ENCODE measurements at places on chromosomes 4 and X.

GRCh38 chrX:17547658-17548057, 172.7 kb downstream of the NHS start:
- DNase-seq = no peak

GRCh38 chr4:151644622-151645021, 116.2 kb downstream of the GATB start:
- DNase-seq = no peak

DNA sequence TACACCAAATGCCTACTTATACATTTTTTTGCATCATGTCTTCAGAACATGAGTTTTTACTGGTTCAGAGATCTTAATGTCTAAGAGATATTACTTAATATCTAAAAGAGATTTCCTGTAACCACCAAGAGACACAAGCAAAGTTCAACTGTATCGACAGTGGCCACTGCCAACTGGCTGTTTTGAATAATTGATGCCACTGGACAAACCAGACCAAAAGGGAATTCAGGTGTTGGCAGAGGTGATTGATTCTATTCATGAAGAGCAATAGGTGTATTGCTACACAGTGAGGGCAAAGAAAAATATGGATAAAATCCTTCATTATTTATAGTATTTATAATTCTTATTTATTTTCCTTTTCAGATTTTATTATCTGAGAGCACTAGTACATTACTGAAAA, 58.5 kb upstream of the ANKRD17 start:
- no peak for DNase-seq

GRCh38 chr4:137359691-137360315, 172.5 kb downstream of the PCDH18 start:
- DNase-seq = no peak

DNA sequence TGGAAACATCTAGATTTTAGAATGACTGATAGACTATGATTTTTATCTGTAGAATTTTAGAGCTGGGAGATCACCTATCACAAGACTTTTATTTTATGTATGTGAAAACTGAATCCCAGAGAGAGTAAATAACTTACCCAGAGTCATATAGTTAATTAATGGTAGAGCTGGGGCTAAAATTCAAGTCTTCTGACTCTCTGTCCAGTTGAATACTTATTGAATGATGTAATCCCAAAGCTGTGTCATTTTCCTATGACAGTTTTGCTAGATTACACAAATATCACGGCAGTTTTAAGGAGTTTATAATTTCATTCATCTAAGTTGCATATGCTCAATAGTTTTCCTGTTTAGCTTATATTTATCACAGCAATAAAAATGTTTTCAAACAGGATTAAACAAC, 6.7 kb downstream of the NRK start:
- DNase-seq = no peak

GRCh38 chr4:187124331-187124730, 400.7 kb upstream of the FAT1 start:
- no peak for DNase-seq

- no peak for DNase-seq
Measured at GRCh38 chr4:140790765-140791164, 34.6 kb upstream of the TBC1D9 start.

DNA sequence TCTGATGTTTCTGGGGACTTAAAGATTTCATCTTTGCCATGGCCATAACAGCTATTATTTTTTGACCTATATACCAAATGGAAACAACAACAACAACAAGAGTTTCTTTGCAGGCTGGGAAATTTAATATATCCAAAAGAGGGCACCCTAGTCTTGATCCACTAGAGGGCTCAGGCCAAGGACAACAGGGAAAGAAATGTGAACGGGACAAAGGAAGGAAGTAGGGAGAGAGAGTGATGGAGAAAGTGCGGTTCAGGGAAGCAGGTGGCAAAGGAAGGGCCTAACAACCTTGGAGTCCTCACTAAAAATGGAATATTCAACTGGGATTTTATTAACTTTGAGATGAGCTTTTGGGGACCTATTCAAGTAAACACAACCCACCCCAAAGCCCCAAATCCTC, 67.8 kb upstream of the SCML1 start:
- no peak for DNase-seq

GRCh38 chr4:107380190-107380589, 339.8 kb downstream of the PAPSS1 start:
- no peak for DNase-seq

- DNase-seq = no peak
Measured at GRCh38 chr4:75555294-75556164, at the start of gene ODAPH. Gene ODAPH (plus strand): TSS chr4:75556066. CDS start chr4:75556083, 17 bp downstream.

DNA sequence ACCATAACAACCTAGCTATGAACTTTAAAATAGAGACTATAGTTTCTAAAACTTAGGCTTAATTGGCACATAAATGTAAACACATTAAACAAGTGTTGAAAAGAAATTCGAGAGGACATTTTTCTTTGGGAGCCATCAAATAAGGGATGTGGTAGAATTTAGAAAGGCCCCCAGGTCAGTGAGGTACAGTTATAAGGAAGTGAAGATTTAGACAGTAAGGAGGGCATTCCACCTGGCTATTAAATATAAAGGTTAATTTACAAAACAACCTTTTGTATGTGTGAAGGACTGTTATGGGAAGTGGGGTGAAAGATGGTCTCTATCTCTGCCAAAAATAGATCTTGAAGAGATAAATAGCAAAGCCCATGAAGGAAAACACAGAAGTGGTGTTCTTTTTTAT, 83.9 kb downstream of the AFF1 start:
- DNase-seq = no peak

DNA sequence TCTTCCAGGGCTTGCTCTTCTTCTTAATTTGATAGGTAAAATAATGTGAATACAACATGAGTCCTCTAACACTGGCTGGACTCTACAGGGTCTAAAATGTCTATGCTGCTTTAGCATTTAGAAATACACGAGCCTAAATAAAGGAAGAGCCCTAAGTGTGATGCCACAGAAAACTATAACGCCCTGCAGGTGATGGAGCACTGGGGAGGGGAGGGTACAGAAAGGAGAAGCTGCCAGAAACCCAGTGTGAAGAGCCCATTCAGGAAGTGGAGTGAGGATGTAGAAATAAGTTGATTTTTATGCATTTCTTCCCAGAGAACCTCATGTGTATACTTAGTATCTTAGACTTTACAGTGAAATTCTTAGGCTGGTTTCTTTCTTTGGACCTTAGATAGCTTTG, 83.4 kb downstream of the TNIP2 start:
- DNase-seq = no peak

- no peak for DNase-seq
Measured at GRCh38 chr4:107721436-107722100, 1.5 kb upstream of the PAPSS1 start.

DNA sequence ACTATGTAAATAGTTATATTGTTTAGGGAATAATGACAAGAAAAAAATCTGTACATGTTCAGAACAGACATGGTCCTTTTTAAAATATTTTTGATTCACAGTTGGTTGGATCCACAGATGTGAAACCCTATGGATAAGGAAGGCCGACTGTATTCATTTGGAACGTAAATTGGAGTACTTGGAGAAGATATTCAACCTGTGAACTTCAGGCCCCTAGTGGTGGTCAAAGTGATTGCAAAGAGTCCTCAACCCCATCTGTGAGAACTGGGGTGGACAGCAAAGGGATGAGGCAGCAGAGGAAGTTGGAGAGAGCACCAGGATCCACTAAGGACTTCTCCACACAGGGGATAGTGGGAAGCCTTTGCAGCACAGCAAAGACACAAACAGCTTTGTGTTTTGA, 6.2 kb upstream of the CXCL13 start:
- DNase-seq = no peak

DNA sequence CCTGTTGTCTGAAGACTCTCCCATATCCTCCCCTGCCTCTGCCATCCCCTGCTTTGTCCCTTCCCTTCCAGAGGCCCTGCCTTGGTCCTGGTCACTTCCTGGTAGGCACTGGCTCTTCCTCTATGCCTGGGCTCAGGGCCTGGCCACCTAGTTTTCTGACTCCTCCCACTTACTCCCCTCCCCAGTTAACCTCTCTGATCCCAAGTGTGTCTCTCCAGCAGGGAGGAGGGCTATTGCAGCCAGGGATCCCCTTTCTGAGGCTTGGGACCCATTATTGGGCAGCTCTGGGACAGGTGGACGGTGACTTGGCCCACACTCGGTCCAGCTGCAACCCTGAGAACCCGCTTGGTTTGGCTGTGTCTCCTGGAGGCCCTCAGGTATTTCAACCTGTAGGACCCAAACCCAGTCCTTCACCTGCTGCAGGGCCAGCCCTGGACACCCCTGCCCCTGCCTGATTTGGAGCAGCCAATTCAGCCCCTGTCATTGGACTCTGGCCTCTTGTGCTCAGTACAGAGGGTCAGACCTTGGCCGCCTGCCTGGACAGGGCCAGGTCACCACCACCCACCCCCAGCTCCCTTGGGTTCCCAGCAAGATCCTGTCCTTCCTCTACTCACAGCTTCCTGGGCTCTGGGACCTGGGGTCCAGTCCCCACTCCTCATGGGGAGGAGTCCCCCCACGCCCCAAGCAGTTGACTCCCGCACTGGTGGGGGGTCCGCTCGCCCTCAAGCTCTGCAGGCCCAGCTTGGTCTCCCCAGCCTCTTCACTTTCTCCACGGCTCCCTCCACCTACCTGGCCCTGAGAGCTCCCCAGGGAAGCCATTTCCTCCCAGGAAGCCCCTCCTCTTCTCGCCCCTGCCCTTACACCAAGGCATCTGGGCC, 1.1 kb upstream of the SH3BP2 start:
- DNase-seq = no peak

DNA sequence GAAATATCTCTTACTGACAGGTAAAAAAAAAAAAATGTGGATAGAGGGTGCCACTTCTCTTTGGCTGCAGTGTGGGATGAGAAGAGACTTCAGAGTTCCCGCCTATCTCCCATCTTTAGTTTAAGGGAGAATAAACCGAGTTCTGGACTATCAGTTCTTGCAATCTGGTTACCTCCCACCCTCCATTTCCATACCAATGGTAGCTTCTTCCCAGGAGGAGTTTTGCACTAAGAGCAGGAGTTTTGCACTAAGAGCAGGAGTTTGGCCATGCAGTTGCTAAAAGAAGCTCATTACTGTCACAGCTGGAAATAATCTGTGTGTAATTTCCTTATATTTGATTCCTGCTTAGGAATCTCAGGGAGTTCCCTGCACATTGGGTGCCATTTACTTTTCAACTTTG, 10.8 kb upstream of the GUCY1B1 start:
- DNase-seq = no peak

GRCh38 chrX:37420756-37421155, 71.6 kb downstream of the PRRG1 start:
- no peak for DNase-seq

DNA sequence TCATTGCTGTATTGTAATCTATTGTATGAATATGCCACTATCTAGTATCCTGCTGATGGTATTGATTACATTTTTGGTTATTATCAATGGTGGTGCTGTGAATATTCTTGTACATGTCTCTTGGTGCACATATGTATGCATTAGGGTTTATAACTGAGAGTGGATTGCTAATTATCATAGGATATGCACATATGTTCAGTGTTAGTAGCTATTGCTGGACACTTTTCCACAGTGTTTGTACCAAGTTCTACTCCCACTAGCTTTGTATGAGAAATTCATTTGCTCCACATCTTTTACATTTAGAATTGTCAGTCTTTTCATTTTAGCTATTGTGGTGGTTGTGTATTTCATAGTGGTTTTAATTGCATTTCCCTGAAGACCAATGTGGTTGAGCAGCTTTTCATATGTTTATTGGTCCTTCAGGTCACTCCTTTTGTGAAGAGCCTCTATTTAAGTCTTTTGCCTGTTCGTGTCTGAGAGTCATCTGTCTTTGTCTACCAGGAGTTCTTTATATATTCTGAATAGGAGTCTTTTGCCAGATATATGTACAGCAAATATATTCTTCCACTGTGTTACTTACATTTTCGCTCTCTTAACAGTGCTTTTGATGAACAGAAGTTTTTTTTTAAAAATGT, 87.1 kb downstream of the TBC1D19 start:
- peak; percentile 70 for DNase-seq

GRCh38 chr4:187127456-187127855, 403.8 kb upstream of the FAT1 start:
- DNase-seq = no peak

DNA sequence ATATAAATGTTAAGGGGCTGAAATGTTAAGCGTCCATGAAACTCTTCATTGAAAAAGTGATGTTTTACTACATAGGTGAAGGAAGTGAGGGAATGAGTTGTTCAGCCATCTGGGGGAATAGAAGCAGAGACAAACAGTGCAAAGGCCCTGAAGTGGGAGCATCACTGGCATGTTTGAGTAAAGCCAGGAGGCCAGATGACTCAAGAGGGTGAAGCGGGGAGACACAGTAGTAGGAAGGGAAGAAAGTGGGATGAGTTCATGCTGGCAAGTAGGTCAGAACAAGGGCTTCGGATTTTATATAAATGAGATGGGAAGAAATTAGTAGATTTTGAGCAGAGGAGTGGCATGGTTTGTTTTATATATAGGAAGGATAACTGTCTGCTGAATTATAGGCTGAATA, 112.5 kb upstream of the MAP9 start:
- no peak for DNase-seq

GRCh38 chr4:89582756-89583505, 254.0 kb downstream of the SNCA start:
- DNase-seq = no peak

- DNase-seq = no peak
Measured at GRCh38 chrX:71304561-71304960, 3.0 kb downstream of the ITGB1BP2 start.

DNA sequence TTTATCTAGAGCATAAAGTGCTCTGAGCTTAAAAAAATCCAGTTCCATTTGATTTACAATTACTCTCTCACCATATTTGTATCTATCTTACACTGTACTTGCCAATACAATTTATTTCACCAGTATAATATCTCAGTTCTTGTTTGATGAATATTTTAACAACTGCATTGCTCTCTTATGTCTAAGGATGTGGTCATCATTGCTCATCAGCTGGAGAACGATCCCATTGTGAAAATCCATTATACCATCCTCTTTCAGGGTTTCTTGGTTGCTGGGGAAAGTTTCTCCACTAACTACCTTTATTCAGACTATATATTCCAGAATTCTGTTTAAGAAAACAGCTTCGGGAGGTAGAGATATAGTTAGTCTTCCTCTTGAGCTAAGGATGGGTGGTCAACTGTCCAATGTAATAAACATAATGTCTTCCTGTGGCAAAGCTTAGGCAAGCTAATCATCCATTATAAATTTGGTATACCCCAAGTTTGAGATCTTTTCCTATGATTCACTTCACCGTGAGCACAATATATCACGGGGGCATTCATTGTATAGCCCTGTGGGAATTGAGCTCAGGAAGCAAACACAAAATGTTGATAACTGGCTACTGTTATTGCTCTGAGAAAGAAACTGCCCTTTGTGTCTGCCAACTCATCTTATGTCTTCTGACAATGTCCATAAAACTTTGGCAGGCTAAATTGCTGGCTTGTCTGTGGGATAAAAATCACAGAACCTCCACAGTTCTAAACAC, 2361.9 kb downstream of the ARAP2 start:
- DNase-seq = no peak

DNA sequence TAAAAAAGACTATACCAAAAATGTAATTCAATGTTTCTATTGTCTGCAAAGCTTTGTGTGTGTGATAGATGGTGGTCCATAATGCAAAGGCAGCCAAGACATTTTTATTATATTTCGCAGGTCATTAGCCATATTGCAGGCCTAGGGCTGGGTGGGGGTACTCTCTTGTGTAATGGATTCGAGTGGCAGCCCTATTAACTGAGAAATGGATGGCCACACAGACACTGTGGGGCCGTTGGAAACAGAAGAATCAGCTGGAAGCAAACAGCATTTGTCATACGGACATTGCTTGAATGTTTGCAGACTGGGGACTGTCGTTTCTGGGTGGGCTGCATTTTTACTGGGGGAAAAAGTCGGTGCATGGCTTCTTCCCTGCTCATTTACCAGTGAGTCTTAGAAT, 101.4 kb downstream of the GPR143 start:
- DNase-seq = no peak
